ENCODE measurements at places on chromosomes 1 and 21. TPM values are rescaled to one million over a fixed set of nuclear protein-coding genes. Genes with fewer than 3 reads are reported as not detected.

Gene C1orf116
- not detected for total RNA-seq

Gene PCSK9
- 0.04 TPM for total RNA-seq

Gene SPATA21
- total RNA-seq, result not detected

DNA sequence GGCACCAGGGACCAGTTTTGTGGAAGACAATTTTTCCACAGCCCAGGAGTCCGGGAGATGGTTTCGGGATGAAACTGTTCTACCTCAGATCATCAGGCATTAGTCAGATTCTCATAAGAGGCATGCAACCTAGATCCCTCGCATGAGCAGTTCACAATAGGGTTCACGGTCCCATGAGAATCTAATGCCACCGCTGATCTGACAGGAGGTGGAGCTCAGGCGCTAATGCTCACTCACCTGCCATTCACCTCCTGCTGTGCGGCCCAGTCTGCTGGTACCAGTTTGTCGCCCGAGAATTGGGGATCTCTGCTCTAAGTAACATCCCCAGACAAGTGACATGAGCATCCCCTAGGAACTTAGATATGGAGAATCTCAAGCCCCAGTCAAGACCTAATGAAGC lies 180.7 kb downstream of the COQ8A start:
- no peak for DNase-seq

DNA sequence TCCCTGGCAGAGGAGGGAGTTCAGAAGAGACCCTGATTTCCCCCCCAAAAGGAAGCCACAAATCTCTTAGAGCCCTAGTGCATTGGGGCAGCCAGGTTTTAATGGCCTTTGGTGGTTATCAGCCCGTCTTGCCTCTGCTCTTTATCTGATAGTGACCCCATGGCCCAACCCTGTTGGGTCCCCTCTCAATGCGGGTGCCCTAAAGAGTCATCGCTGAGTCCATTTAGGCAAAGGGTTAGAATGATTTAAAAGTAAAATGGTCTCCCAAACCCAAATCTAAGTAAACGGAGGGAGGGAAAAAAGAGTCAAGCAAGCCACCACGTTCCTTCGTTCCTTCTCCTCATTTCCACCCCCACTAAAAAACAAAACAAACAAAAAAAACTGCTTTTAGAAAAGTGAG lies 164.0 kb downstream of the RUNX1 start:
- no peak for DNase-seq

GRCh38 chr1:99084562-99084961 lies 79.9 kb upstream of the PLPPR5 start:
- DNase-seq, result no peak

DNA sequence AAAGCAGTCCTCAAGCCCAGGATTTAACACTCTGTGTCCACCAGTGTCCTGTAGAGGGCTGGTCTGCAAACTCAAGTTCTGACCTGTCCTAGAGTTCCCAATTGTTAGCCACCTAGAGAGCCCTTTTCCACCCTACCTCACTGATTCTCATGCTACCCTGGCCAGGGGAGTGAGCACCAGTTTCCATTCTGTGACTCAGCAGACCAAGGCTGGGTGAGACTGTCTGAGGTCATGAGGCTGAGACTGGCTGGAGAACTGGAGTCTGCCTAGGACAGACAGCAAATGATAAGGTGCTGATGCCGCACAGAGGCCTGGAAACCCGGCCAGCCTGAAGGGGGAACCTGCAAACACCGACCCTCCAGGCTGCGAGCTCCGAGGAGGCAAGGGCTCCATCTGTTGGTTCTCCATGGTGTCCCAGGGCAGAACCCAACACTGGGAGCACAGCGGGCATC lies 13.7 kb downstream of the GLIS1 start:
- no peak for DNase-seq

- DNase-seq, result peak; percentile 95
Measured at GRCh38 chr1:225655509-225656258, 2.8 kb upstream of the ENAH start.

GRCh38 chr1:179576509-179576908 lies 761 bp upstream of the NPHS2 start:
- DNase-seq, result no peak

DNA sequence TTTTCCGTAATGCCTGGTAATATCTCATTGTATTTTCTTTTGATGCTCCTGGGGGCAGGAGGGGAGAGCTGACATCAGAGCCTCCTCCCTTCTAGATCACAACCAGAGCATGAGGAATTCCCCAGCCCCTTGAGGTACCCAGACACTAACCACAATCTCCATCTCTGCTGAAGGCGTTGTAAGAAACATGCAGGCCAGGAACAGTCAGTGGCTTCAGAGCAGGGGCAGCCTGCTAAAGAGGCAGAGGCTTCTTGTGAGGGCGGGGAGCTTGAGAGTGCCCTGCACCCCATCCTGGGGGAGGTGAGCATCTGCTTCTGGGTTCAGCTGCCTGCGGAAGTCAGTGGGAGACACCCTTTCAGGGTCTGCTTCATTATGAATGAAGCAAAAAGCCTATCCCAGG lies 19.0 kb downstream of the MAPKAPK2 start:
- DNase-seq, result no peak

- DNase-seq, result no peak
Measured at GRCh38 chr1:69711190-69711930, 143.6 kb downstream of the LRRC7 start.

GRCh38 chr1:106937104-106937503 lies 119.4 kb upstream of the PRMT6 start:
- no peak for DNase-seq

GRCh38 chr21:40227096-40227495 lies 359.9 kb downstream of the PCP4 start:
- no peak for DNase-seq

DNA sequence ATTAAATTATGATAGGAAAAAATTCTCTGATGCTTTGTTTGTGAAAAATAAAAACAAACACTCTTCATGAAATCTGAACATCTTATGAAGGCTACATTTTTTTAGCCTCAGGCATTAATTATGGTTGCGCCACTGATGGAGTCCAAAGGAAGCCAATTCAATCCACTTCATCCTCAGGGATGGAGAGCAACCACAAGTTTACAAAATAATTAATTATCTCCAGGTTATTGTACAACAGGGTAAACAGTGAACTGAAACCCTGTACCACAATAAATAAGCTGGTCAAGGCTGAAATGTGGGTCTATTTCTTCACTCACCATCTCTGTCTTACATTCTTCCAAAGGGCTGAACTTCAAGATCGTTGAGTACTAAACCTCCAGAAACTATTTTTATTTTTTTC lies 49.2 kb downstream of the MRPL39 start:
- peak; percentile 38 for DNase-seq

- no peak for DNase-seq
Measured at GRCh38 chr1:15411593-15412137, 2.0 kb downstream of the EFHD2 start.
